ENCODE measurements at places on chromosomes 2 and 18.
A peak's percentile ranks its signal among the peaks of the same experiment; 100 is the strongest.

DNA sequence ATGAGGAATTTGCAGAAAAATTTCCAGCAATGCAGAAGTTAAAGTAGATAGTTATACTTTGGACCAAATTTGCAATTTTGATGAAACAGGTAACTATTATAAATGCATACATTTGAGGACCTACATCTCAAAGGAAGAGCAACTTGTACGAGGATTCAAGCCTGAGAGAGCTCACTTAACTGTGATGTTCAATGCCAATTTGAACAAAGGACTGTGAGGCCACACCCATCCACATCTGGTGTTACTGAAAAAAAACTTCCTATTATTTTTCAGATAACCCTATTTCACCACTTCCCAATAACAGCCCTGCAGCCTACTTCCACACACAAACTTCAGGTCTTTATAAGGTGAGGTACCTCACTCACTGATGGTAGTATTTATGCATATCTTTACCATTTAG is 203.5 kb upstream of the NABP1 start:
- no peak for DNase-seq

DNA sequence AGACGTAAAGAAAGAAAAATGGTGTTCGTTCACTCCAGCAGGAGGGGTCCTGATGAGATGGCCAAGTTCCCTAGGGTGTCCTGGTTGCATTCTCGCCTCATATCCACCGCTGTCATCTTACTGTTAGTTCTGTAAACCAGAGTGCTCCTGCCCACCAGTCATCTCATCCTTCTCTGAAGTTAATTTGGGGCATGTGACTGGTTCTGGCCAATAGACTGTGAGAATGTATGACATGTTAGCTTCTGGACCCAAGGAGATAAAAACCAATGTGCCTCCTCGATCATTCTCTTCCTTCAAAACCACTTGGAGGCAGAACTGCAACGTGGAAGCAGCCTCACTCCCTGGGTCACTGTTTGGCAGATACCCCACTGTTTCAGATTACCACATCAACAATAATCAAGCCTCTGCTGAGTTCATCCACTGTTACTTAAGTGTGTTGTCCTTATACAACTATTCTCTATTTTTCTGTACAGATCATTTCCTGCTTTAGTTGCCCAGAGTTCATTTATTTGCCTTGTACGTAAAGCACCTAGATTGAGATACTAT is 759.1 kb downstream of the TSN start:
- no peak for DNase-seq

DNA sequence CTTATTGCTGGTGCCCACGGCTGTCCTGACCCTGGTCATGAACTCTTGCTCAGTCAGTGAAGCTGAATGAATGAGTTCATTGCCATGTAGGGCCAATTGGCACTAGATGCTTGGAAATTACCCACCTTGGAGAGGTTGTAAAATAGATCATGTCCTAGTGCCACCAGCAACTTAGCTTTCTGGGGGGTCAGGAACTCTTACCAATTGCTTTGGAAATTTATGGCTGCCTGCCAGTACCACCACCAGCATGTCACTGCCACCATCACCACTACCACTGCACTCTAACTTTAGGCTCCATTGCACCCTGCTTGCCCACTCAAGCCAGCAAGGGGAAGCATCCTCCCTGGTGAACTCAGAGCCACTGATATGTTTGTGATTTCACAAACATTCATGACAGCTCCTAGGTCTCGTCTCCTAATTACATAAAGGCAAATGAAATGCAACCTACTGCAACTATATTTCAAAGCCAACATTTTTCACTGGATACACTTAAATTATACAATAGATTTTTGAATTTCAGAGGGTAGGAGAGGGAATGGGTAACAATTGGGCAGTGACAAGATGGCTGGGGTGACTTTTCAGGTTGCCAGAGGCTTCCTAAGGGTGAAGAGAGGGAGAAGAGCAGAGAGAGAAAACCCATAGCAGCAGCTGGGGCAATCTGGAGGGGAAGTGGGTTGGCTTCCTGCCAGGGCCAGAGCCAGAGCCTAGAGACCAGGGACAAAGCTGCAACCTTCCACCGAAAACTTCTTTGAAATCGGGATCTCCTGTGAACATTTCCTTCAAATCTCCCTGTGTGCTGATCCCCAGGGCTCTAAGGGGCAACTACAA is 3.5 kb upstream of the EMILIN1 start:
- DNase-seq, result peak; percentile 33

GRCh38 chr2:154696810-154697417 is 1.6 kb upstream of the KCNJ3 start:
- DNase-seq, result no peak

- DNase-seq, result no peak
These were observed 130.9 kb downstream of the ANTXR1 start for GRCh38 chr2:69143748-69144360.

Measured in activated naive CD8-positive, alpha-beta T cell treated with anti-CD3 and anti-CD28 coated beads, Interleukin-2, amount 50 U/mL, for 24 hours (primary cell).